ENCODE measurements at places on chromosomes 7 and 10. TPM values are rescaled to one million over a fixed set of nuclear protein-coding genes. Genes with fewer than 3 reads are reported as not detected.

The DYNC1I1 gene
- total RNA-seq, result 4.0 TPM

The IFIT1B gene
- total RNA-seq, result not detected

The C7orf33 gene
- not detected for total RNA-seq

The SSC4D gene
- total RNA-seq, result 0.13 TPM

The MYOF gene
- total RNA-seq, result 494 TPM

The GRIFIN gene
- total RNA-seq, result not detected

The ZNF853 gene
- 0.14 TPM for total RNA-seq

The UTF1 gene
- total RNA-seq, result not detected

The ACSL5 gene
- total RNA-seq, result 10.6 TPM

The NPC1L1 gene
- not detected for total RNA-seq

The PHYHIPL gene
- total RNA-seq, result 0.07 TPM

The ACTR1A gene
- 143 TPM for total RNA-seq

The TUBB8 gene
- not detected for total RNA-seq

The RGS10 gene
- total RNA-seq, result 35.9 TPM

The FGFBP3 gene
- 0.27 TPM for total RNA-seq

The CXCL12 gene
- 1.2 TPM for total RNA-seq
